Ureter (tissue), 1 donor: ENCODE measurements at places on chromosomes 7 and 10. TPM values are rescaled to one million over a fixed set of nuclear protein-coding genes. Genes with fewer than 3 reads are reported as not detected.

The BUB3 gene
- total RNA-seq: 72.5 TPM

DNA sequence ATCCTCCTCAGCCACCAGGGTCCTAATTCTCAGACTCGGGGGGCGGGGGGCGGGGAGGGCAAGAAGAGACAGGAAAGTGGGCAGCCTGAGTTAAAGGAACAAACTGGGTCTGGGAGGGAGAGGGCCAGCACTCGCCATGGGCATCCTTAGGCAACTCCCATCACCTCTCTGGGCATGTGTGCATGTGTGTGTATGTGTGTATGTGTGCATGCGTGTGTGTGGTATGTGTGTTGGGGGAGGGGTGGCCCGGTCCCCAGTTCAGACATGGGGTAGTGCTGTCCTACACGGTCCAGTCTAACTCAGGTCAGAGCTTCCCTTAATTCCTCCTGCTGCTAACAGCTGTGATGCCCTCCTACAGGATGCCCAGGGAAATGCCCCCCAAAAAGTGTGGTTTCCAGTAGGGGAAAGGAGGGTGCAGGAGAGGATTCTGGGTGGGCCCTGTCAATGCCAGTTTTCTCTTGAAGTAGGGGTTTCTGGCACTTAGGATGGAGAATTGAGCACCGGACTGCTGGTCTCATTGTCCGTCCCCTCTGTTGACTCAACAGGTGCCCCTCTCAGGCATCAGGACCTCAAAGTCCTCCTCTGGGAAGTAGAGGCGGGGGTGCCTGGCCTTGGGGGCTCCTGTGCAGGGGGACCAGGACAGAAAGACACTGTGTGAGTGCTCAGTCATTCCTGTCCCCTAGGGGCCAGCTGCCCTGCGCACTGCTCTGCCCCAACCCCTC lies 15.1 kb upstream of the ZMIZ1 start:
- no peak for DNase-seq

The CDK14 gene
- total RNA-seq: 23.5 TPM

DNA sequence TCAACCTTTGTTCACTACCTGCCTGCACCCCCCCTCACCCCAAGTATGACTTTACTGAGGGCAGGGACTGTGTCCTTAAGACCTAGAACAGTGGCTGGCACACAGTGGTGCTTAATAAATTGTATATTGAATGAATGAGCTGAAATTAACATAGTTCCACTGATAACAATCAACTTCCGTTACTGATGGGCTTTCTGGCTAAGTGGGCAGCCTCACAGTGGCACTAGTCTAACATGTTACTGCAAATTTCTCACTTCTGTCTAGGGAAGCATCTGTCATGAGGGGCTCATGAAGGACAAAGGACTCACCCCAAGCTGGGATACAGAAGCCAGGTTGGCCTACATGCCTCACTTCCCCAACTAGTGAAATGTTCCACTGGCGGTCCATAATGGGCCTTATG lies 79.3 kb downstream of the CTTNBP2 start:
- DNase-seq: no peak

- DNase-seq: no peak
These were observed 242.6 kb downstream of the GLRX3 start for GRCh38 chr10:130378556-130379400.

The TMEM72 gene
- not detected for total RNA-seq
